Osteoblast (primary cell): ENCODE measurements at places on chromosomes 6 and 20. TPM values are rescaled to one million over a fixed set of nuclear protein-coding genes. Genes with fewer than 3 reads are reported as not detected.
A peak's percentile ranks its signal among the peaks of the same experiment; 100 is the strongest.

DNA sequence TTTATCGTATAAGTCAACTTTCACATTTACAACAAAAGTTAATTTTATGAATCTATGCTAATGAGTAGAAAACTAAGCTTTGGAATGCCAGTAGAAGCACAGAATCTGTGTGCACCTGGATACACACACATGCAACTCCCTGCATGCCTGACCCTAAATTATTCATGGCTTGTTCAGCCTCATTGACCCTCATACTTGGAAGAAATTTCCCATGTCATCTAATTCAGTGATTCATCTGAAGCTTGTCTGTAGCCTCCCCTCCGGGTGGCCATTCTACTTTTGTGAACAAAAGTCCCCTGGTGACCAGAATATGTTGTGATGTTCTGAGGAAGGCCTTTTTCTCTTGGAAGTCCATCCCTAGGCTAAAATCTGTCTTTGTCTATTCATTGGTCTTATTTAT, 1078.4 kb downstream of the KIF16B start:
- DNase-seq = no peak

- DNase-seq = peak; percentile 43
These were observed 12.9 kb upstream of the TBC1D22B start for GRCh38 chr6:37244430-37245310.

DNA sequence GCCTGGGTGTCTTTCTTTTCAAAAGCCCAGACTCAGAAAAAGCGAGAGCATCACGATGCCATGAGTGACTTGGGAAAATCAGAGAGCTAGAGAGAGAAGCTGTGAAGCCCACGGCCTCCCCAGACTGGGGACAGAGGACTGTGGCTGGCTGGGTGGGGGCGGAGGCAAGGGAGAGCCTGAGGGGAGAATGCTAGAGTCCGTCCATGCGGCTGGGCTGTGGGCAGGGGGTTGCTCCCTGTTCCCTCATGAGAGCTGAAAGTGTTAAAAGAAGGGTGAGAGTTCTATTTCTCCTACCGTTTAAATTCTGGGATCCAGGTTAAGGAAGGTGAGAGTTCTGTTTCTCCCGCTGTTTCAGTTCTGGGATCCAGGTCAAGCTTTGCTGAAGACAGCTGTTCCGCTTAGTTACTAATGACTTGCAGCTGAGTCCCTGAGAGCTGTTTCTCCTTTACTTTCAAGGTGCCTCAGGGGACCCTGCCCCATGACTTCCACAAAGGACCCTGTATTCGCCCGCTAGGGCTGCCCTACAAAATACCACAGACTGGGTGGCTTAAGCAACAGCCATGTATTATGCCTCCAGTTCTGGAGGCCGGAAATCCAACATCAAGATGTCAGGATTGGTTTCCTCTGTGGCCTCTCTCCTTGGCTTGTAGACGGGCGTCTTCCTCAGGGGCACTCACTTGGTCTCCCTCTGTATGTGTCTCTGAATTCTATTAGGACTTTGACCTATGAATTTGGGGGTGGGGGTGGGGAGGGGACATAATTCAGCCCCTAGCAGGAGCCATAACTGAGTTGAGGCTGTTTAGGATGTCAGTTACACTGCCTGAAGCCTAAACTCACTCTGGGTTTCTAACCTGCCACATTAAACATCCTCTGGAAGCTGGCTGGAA, 127.0 kb downstream of the PXDC1 start:
- DNase-seq = no peak

DNA sequence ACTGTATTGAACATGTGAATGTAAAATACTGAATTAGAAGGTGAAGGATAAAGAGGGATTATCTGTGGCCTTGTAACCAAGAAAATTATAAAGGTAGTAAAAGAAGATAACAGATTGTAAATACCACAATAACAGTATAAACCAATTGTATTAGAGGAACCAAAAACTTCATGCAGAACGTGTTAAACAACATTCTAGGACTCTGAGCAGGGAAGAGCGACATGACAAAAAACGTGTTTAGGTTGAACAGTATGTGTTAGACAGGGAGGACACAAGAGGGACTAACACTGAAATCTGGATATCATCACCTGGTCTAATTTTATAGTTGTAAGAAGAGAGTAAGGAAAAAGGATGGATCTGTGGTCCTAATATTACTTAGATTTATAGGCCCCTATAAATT, 259.0 kb upstream of the RUNX2 start:
- DNase-seq = no peak

DNA sequence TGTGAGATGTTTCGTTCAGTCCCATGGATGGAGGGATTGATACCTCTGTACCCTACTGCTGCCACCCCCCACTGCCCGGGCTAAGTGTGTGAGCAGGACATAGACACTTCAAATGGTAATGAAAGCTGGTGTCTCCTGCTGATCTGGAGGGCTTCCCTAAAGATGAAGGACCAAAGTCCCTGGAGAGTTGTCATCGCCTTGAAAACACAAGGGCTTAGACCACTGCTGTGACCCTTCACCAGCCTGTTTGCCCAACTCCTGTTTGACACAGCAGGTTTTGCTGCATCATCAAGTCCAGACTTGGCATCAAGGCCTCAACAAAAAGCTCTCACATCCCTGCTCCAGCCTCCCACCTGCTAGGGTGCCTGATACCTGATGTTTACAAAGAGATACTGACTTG, 57.9 kb upstream of the FAM8A1 start:
- DNase-seq = no peak

DNA sequence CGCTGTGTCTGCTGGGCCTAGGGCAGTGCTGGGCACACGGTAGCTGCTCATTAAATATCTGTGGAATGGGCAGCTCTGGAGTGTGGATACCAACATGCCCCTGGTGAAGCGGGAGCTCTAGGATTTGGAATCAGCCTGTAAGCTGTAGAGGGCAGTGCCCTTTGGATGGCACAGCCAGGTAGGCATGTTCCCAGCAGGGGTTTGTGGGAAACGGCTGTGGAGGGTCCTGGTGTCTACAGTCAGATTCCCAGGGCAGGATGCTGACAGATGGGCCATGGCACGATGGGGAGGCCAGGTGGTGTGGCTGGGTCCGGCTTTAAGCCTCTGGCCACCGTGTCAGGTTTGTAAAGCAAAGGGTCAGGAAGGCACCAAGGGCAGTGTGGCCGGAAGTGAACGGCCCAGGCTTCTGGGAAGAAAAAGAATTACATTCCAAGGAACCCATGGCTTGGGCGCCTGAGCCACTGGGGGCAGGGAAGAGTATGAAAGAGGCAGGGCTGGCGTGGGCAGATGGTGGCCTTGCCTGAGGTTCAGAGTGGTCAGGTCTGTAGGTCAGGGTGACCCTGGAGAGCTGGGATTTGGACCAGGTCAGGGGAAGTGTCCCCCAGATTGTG, 44.8 kb downstream of the UBE2V1 start:
- DNase-seq = peak; percentile 62

DNA sequence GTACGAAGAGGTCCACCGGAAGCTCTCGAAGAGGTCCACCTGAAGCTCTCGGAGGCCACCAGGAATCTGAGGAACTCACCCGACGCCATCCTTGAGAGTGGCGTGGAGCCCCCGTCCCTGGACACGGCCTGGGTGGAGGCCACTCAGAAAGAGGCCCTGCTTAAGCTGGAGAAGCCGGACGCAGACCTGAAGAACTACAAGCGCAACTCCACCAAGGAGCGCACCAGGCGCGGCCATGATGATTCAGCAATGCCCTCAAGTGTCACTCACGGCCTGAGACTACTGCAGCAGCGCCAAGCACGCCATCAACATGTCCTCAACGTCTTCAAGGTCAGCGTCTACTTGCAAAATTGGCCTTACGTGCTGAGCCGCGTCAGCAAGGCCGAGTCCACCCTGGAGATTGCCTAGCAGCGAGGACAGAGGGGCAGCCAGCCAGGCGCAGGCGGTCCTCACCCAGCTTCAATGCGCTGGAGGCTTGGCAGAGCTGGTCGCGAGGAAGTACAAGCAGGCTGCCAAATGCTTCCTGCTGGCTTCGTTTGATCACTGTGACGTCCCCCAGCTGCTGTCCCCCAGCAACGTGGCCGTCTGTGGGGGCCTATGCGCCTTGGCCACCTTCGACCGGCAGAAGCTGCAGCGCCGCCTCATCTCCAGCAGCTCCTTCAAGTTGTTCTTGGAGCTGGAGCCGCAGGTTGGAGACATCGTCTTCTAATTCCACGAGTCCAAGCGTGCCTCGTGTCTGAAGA, 7.7 kb upstream of the GJA10 start:
- DNase-seq = no peak

DNA sequence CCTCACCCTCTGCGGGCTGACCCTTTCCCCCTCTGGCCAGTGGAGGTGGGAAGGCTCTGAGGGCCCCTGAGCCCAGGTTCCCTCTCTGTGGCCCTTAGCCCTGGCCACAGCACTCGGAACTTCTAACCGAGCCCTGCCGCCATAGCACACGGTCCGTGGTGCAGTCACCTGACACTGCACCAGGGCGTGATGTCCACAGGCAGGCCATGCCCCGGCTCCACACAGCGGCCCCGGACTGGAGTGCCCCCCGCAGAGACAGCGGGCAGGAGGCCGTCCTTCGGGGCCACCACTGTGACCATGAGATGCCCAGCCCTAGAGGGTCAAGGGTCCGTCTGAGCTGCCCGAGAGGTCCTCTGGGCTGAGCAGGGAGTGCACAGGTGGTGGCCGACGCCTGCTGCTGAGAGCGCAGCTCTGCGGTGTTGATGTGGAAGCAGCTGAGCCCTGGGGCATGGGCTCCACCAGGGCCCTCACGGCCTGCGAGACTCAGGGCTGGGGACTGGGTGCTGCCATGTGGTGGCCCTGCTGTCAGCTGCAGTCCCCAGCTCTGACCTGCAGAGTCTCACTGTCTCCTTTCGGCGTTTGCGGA, 11.2 kb upstream of the BHLHE23 start:
- DNase-seq = no peak

The LAMP5 gene
- under 0.01 and 0.29 TPM in 2 replicates for total RNA-seq

The DLL1 gene
- 0.29 and 0.36 TPM in 2 replicates for total RNA-seq

The BMP6 gene
- 0.59 and 0.72 TPM in 2 replicates for total RNA-seq

The LY6G6C gene
- not detected in 2 replicates for total RNA-seq

The TLDC2 gene
- total RNA-seq = not detected in 2 replicates
